ENCODE measurements at places on chromosomes 6 and 20.

DNA sequence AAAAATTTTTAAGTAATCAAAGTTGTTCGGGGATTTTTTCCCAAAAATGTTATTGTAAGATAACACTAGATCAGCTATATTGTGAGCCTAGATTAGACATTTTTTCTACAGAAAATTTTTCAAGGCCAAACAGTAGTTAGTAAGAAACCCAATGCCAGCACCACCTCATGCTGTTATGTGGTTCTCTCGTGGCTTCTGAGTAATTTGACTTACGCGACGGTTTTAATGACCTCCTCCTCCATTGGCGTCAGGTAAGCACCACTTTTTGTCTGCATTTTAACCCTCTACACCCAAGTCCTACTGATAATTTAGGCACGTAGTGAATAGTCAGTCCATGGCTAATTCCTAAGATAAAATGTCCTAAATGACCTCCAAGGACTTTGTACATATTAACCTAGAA, 9.7 kb downstream of the RPS6KA2 start:
- DNase-seq = no peak

DNA sequence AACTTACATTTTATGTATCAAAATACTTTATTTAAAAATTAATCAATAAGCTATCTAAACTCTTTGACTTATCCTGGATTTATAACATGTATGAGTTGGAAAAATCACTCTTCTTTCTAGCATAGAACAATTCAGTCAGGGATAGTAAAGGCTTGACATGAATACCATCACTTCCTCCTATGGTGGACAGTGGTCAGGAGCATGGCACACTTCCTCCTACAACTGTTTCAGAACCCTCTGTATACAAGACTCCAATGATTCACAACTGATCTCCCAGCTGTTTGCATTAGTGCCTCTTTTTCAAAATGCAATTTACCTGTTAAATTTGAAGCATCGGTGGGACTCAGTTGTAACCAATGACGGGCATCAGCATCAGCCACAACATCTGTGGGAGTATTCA, 129.7 kb downstream of the RALGAPA2 start:
- DNase-seq = no peak

DNA sequence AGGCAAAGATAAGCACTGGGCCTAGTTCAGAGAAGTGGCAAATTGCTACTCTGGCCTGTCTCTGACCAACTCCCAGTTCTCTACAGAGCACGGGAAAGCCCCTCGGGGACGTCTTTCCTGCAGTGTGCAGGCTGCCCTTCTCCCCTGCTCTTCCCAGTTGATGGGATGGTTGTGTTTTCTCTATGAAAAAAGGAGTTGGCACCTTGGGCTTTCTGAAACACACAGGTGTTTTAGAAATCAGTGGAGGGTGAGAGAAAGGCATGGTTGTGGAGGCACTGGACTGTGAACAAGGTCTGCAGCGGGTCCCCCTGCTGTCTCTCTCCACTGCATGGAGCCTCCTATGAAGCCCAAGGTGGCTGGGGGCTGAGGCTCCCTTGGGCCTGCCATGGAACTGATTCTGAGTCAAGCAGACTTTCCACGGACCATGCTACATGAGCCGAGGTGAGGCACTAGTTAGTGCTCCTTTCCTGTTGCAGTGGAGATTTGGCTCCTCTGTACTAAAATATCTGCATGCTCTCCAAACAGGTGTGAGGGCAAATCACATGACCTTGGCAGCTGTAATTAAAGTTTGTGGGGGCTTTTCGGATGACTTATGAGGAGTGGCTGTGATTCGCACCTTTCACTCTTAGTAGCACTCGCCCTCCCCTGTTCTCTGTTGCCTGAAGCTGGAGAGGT, 16.3 kb downstream of the GTSF1L start:
- DNase-seq = no peak

GRCh38 chr6:134525190-134525868, 207.4 kb upstream of the SGK1 start:
- DNase-seq = no peak

DNA sequence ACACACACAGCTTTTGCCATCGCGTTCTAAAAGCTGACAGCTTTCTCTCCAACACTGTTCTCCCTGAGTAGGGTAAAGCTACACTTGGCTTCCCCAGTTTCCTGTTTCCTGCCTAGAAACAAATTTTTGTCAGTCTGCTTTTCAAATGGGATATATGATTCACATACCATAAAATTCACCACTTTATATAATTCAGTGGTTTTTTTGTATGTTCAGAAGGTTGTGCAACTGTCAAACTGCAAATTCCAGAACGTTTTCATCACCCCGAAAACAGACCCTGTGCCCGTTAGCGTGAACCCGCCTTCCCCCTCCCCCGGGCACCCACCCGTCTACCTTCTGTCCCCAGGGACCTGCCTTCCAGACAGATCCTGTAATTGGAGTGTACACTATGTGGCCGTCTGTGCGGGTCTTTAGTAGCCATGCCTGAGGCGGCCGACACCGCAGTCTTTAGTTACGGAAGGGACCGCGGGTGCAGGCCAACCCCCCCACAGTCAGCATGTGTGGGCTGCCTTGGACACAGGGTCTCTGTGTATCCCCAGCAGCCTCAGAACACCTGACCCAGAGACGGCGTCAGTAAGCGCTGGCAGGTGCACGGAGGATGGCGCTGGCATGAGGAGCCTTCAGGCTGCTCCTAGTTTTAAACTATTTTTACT, 16.6 kb downstream of the HRH3 start:
- no peak for DNase-seq

GRCh38 chr6:147285087-147285855, 81.1 kb downstream of the STXBP5 start:
- DNase-seq = no peak

Measured in NT2/D1 (cell line).